ENCODE measurements at places on chromosomes 3 and 15. TPM values are rescaled to one million over a fixed set of nuclear protein-coding genes. Genes with fewer than 3 reads are reported as not detected.

PRTG gene
- total RNA-seq = 26.2 TPM

GRAMD2A gene
- total RNA-seq = not detected

RNF123 gene
- total RNA-seq = 30.0 TPM

CHL1 gene
- total RNA-seq = 49.8 TPM

OR5K2 gene
- not detected for total RNA-seq
